Aorta (tissue), 5 donors: ENCODE measurements at places on chromosomes 3 and 15.

DNA sequence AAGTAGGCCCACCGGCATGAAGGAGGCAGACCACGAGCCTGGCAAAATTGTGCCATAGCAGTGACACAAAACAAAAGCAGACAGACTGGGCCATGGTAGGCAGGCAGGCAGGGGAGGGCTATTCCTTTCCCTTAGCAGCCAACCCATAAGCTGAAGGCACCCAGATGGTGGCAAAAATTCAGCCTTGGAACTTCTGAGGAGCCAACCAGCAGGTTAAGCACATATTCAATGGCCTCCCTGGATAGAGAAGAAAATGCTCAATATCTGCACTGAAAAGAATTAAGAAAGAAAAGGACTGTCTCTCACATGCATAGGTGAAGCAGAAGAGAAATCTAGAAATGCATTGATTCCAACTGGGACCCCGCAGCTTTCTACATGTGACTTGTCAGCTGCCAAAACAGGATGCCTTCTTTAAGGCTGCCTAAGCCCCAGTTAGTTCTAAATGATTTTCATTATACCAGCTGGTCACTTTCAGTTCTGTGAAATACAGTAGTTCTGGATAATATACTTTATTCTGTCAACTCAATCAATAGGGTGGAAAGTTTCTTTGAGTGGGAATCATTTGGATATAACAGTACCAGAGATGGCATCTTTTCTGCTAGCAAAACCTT is 2.7 kb downstream of the PRICKLE2 start:
- DNase-seq, result no peak

DNA sequence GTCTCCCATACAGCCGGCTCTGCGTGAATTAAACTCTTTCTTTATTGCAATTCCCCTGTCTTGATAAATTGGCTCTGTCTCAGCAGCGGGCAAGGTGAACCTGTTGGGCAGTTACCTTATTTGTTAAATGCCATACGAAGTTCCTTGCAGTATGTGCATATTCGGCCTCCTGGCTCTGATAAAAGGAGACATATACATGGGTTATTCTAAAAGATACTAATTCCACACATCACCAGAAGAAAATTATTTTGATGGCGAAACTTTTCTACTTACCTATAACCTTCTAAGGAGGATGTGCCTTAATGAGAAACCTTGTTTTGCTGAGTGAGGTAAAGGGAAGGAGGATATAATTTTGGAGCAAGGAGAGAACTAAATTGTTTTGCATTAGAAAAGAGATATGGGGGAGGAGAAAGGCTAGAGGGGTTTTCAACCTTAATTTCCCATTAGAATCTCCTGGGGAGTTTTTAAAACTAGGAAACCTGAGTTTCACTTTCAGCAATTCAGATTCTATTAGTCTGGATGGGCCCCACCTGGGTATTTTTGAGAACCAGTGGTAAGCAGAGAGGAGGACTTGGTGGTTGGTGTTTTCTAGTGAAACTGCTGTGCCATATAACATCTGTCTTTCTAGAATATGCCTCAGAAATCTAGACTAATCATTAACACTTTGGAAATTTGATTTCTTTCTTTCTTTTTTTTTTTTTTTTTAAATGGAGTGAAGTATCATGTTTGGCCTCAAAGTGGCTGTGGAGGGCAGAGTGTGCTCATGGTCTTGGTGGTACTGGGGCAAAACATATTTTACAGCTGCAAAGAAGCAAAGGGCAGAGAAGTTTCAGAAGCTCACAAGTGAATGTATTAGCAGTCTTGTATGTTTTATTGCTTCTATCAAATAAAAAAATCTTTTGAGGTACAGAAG is 23.0 kb downstream of the NANOGP8 start:
- no peak for DNase-seq

DNA sequence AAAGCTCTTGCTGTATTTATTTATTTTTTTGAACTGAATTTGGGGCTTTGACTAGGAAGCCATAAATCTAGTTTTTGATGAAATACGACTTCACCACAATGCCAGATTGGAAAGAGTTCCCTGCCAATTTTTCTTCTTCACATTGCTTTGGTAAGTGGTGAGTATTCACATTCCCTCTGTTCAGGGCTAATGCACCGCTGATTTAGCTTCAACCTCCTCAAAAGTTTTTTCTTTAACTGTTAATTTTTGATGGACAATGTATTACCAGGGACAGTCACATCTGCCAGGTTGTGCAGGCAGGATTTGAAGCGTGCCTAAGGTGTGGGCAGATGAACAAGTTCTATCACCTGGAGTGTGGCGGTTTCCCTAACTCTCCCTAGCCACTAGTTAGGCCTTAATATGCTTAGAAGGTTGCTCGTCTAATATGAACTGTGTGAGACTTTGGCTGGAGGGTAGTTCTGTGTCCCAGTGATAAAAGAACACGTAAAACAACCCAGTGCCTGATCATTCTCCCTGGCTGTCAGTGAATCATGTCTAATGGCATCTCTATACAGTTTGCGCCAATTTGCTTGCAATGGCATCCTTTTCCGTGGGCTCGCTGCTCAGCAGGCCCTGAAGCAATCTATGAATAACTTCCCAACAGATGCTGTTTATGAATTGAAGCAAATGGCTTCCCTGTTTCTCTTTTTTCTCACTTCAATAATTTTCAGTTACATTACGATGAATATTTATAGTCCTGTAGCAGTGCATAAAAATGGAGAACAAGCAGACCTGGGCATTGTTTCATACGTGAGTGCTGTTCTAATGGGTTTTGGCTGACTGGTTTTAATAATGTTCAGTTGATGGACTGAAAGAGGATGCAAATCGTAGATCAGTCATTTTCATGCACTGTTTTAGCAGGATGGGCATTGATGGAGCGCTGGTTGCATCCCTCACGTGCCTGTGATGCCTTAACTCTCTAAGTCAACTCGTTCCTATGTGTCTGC is 243.2 kb upstream of the SUCLG2 start:
- DNase-seq, result no peak

DNA sequence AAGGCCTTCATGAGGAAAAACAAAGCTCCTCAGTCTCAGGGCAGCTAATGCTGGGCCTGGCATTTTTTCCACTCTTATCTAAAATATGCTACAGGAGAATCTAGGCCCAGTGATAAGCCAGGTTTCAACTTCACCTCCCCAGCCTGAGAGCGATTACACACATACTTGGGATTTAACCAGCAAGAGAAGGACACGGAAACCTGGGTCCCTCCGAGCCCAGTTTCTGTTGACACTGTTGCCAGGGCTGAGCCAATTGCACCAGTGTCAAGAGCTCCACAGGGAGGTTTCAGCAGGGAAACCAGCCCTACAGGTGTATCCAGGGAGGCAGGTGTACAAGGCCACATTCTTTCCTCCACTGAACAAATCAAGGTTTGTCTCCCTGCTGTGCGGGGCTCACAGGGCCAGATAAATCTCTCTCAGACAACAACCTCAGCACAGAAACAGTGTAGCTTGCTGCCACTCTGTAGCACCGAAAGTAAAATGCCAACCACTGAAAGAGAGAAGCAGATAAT is 85.4 kb downstream of the MAGI1 start:
- DNase-seq, result no peak

DNA sequence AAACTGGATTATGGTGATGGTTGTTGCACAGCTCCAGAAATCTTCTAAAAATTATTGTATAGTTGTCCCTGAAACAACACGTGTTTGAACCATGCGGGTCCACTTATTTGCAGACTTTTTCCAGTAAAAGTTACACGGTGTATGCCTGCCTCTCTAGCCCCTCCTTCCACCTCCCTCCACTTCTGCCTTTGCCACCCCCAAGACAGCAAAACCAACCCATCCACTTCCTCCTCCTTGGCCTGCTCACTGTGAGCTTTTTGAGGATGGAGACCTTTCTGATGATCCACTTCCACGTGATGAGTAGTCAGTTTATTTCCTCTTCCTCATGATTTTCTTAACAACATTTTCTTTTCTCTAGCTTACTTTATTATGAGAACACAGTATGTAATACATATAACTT is 5.4 kb downstream of the CYFIP1 start:
- peak; percentile 3 for DNase-seq

GRCh38 chr15:26926081-26926480 is 44.9 kb upstream of the GABRG3 start:
- no peak for DNase-seq

GRCh38 chr3:185896636-185897035 is 41.2 kb downstream of the TRA2B start:
- DNase-seq, result no peak

DNA sequence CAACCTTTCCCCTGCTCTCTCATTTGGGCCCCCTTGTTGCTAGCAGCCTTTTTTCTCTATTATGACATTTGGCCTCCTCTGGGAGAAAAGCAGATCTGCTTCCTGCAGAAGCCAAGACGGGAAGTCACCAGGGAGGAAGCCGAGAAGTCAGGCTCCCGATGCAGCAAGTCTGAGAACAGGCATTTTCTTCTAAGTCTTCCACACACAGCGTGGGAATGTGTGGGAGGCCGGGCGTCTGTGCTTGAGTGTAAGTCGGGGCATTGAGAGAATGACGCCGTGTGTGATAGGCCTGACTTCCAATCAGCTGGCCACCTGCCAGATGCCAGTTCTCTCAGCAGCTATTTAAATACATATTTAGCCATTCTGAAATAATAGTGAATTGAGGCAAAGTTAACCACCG is 75.8 kb upstream of the FAM98B start:
- DNase-seq, result peak; percentile 63

DNA sequence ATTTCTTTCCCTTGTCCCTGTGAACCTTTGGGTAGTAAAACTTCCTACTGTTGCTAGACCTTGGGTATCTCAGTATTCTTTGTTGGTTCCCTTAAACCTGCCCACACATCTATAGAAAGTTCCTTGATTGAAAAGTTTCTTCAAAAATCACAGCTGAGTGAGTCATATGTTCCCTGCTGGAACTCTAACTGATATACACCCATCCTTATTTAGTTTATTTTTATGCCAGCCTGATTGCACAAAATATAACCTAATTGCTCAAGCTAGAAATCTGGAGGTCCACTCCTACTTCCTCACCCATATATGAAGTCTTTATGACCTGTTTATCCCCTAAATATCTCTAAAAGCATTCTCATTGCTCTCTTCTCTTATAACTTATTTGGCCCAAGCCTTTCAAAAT is 13.7 kb upstream of the GJD2 start:
- DNase-seq, result no peak

- DNase-seq, result peak; percentile 80
These were observed at the start of gene TBC1D2B for GRCh38 chr15:78077053-78077870. TBC1D2B (minus strand) TSS chr15:78077711; CDS start chr15:78077652, 59 bp downstream.

DNA sequence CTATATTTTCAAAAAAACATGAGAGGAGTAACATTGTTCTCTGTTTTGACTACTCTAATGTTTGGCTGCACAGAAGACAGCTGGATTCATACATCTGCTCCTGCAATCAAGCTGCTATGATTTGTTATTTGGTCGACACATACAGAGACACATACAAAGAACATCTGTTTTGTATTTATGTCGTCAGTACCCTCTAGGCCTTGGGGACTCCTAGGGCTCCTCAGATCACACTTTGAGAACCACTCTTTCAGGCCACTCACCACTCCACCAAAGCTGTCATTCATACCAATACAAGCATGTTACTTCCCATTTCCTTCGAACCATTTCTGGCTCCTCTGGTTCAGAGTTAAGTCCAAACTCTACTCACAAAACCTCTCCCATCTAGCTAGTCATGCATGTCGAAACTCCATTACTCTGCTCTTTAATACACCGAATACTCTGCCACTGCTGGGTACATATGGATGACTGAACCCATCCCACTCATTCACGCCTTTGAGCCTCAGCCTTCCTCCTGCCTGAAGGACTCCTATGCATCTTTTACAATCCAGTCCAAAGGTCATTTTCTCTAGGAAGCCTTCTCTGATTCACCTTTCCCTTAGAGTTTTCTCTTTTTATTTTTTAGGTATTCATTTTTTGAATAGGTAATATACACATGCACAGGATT is 102.9 kb upstream of the ARHGEF3 start:
- no peak for DNase-seq

DNA sequence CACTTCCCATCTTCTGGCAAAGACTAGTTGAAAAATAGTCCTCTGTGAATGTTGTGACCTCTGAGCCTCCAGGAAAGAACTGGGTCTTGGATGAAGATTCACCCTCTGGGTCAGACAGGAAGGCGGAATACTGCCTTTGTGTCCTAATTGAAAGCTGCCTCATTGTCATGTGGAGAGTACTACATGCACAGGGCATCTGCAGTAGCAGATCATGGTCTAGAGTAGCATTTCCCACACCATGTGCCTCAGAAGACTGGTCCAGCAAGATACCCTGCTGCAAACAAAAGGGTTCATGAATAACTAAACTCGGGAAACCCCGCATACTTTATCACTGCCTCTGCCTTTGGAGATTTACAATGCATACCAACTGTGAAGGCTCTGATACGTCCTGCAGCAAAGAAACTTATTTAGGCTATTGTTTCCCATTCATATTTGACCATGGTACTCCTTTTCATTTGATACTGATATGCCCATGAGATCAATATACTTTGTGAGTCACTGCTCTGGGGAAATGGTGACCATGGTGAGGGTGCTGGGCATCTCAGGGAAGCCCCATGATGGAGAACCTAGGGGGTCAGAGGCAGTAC is 22.7 kb downstream of the IRAK2 start:
- no peak for DNase-seq

DNA sequence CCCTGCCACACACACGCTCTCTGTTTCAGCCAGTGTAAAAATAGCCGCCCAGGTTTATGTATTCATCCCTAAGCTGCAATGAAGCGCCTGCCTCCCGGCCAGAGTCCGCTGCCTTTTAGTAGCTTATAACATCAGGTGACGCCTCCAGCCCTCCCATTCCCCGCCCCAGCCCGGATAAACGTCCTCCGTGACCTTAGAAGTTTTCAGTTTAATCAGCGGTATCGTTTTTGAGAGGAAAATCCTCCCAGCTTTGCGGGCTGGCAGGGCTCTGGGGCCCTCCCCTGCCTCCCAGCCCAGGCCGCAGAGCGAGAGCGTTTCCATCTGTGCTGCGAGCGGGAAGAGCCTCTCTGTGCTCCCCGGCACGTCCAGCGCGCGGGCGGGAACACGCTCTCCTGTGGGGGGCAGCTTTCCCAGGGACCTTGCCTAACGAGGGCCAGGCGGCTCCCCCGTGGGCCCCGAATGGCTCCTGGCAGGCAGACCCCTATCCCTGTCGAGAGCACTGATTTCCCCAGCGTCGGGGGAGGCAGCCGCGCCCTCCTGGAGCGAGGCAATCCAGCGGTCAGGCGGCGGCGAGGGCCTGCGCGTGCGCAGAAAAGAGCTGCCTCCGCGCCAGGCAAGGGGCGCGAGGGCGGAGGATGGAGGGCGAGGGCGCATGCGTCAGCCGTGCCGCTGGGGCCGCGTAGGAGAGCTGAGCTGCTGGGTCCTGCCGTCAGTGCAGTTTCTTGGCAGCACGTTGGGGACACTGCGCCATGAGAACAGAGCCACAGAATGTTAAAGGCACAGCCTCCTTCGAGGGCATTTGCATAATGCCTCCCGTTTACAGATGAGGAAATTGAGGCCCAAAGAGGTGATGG is 71.1 kb downstream of the CCNL1 start:
- peak; percentile 98 for DNase-seq

- DNase-seq, result no peak
These were observed 242.8 kb downstream of the TBL1XR1 start for GRCh38 chr3:176954517-176954916.

DNA sequence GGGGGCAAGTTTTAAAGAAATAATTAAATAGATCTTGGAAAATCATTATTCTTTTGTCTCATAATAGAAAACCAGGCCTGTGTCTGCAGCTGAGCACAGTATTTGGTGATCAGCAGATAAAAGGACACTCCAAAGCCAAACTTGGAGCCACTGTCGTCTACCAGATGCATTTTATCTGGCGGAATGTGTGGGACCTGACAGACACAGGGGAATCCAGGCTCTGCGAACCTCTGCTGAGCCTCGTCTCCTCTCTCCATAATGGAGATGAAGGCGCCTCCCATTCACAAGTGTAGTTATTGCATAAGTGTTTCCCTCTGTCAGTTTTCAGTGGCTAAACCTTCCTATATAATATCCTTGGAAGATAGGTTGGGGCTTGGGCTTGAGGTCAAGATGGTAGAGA is 42.1 kb downstream of the EEFSEC start:
- DNase-seq, result no peak

- DNase-seq, result no peak
These were observed 44.0 kb downstream of the CCDC54 start for GRCh38 chr3:107421170-107421792.
